ENCODE measurements at places on chromosomes 3 and 15. TPM values are rescaled to one million over a fixed set of nuclear protein-coding genes. Genes with fewer than 3 reads are reported as not detected.

The CCRL2 gene
- total RNA-seq = not detected

The SEMA3G gene
- not detected for total RNA-seq

The MITF gene
- total RNA-seq = 572 TPM

The CSTA gene
- total RNA-seq = not detected

The ZNF148 gene
- total RNA-seq = 28.0 TPM

The GOLGA8J gene
- total RNA-seq = not detected

The TLE3 gene
- 16.0 TPM for total RNA-seq

The MYZAP gene
- not detected for total RNA-seq

The GOLGA8R gene
- 0.34 TPM for total RNA-seq

The SLC38A3 gene
- total RNA-seq = not detected

The ACKR2 gene
- 0.93 TPM for total RNA-seq

The SLC9C1 gene
- total RNA-seq = 0.73 TPM

The PML gene
- 79.7 TPM for total RNA-seq

The ATP13A5 gene
- total RNA-seq = not detected

The SLC7A14 gene
- total RNA-seq = not detected

The PGBD4 gene
- total RNA-seq = 1.7 TPM

The TMEM62 gene
- total RNA-seq = 21.1 TPM

The CCDC174 gene
- 6.3 TPM for total RNA-seq

The CMTM7 gene
- 9.8 TPM for total RNA-seq

The MCTP2 gene
- total RNA-seq = 13.8 TPM

The PFKFB4 gene
- 35.9 TPM for total RNA-seq

The GOLGA6D gene
- not detected for total RNA-seq

The RETNLB gene
- total RNA-seq = not detected

The FYTTD1 gene
- 30.6 TPM for total RNA-seq

The XYLB gene
- total RNA-seq = 26.9 TPM

The ZWILCH gene
- 22.5 TPM for total RNA-seq

The TRH gene
- not detected for total RNA-seq

The CHAC1 gene
- 5.5 TPM for total RNA-seq

The SV2B gene
- 5.5 TPM for total RNA-seq

The FBXO40 gene
- total RNA-seq = not detected

The RASL12 gene
- total RNA-seq = 0.69 TPM

The SLC22A13 gene
- 0.33 TPM for total RNA-seq
